ENCODE measurements at places on chromosomes 4 and X.

- no peak for DNase-seq
Observed at GRCh38 chr4:159594576-159594975, 491.7 kb downstream of the RAPGEF2 start.

DNA sequence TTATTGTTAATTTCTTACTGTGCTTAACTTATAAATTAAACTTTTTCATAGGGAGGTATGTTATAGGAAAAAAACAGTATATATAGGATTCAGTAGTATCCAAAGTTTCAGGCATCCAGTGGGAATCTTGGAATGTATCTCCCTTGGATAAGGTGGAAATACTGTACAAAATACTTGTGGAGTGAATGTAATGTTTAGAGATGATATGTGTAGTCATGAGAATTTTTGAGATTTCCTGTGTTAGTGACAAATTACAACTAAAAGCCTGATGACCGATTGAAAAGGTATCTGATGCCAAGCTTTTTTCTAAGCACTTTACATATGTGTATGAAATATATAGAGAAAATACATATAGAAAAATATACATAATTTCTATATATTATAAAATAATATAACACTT lies 69.2 kb downstream of the STK32B start:
- no peak for DNase-seq

- no peak for DNase-seq
Observed at GRCh38 chr4:132195176-132195575, 953.9 kb upstream of the PCDH10 start.

DNA sequence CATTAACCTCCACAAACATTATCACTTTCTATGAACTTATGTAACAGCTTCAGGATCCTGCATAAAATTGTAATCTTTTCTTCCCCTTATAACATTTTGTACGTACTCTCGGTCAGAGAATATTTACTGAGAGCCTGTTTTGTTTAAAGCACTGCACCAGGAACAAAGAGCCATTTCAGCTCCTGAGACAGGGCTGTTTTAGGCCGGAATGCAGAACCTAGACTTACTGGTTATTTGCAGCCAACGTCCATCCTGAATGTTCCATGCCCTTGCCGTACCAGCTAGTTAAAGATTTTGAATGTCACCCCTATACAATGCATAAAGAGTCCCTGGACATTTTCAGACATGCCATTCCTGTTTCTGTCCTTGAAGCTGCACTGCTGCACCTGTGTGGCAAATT lies 248.8 kb downstream of the PCDH7 start:
- DNase-seq, result no peak

GRCh38 chr4:179695175-179695574 lies 2252.9 kb upstream of the AGA start:
- no peak for DNase-seq

DNA sequence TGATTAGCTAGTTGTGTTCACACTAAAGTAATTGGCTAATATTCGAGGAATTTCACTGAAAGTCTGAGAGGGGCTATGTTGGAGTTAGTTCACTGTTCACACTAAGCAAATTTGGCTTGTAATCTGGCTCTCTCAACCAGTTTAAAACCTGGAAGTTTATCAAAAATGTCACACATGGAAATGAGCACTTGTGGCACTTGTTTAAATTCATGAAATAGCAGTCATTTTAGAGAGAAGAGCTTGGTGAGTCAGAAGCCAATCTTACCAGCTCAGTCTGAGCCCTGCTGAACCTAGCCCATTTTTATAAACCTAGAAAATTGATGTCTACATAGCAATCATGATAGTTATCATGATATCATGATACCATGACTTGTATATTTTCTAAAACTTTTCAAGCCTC lies 90.7 kb upstream of the JADE1 start:
- no peak for DNase-seq

DNA sequence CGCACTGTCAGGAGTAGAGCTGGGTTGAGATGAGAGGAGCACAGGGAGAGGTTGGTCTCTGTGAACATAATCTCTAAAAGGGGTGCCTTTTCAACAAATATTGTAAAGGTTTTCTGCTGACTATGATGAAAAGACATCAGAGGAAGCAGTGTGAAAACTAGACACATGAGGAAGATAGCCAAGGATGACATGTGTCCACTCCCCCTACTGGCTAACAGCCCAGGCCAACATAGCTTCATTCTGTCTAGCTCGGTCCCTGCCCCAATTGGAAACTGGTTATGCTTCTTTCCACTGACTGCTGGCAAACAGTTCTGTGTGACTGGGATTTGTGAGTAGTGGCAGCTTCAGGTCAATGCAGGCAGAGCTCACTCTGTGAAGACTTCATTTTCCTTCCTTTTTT lies 115.4 kb upstream of the ESX1 start:
- DNase-seq, result no peak

- DNase-seq, result no peak
Observed at GRCh38 chr4:85932500-85933290, 427.2 kb downstream of the MAPK10 start.

- no peak for DNase-seq
Observed at GRCh38 chr4:47373709-47374108, 89.8 kb downstream of the COMMD8 start.

DNA sequence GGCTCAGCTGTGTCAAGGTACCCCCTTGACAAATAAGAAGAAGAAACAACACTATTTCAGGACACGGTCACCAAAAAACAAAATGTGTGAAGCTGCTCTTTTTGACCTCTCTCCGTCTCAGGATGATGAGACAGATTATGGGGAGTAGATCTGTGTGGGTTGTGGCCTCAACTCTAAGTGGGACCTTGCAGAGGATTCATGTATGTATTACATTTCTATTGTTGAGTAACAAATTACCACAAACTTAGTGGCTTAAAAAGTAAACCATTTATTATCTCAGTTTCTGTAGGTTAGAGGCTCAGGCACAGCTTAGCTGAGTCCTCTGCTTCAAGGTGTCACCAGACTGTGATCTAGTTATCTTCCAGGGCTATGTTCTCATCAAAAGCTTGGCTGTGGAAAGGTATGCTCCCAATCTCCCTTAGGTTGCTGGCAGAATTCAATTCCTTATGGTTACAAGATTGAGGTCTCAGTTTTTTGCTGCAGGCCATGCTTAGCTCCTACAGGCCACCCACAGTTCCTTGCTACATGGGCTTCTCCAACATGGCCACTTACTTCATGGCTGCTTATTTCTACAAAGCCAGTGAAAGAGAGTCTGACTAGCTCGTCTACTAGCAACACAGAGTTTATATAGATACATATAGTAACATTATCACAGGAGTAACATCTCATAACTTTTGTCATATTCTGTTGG lies 28.1 kb downstream of the DGKK start:
- no peak for DNase-seq

- no peak for DNase-seq
Observed at GRCh38 chr4:141739636-141740035, 103.3 kb downstream of the IL15 start.

- no peak for DNase-seq
Observed at GRCh38 chr4:3046162-3046561, 28.2 kb downstream of the HTT-AS start.

- no peak for DNase-seq
Observed at GRCh38 chrX:71102292-71102691, 4.2 kb downstream of the CXorf65 start.

- no peak for DNase-seq
Observed at GRCh38 chr4:177441061-177441802, 1.0 kb downstream of the AGA start.

- no peak for DNase-seq
Observed at GRCh38 chrX:12423346-12423745, 285.1 kb downstream of the FRMPD4 start.

DNA sequence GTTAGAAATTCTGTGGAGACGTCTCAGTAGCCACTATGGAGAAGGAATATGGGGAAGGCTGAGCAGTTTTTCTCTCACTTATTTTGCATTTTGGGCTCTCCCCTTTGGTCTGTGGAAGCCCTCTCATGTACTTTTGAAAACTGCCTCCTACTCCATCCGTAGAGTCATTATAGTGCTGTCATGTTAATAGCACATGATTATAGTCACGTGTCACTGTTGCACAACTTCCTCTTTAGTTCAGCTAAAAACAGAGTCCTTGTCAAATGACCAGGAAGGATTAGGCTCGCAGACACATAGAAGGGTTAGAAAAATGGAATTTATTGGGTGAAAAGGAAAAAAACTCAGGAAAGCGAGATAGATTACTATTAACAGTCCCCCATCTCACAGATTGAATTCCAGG lies 258.2 kb upstream of the CXorf51A start:
- DNase-seq, result no peak

Measured in stimulated activated CD4-positive, alpha-beta T cell treated with anti-CD3 and anti-CD28 coated beads, Interleukin-15, amount 100 ng/mL, for 48 hours (primary cell).